Activated gamma-delta T cell treated with Interleukin-2 at 50 U/mL for 16 hours (primary cell): ENCODE measurements at places on chromosomes 7 and 10.

- peak; percentile 60 for DNase-seq
Observed at GRCh38 chr10:6203331-6204062, 765 bp downstream of the PFKFB3 start.

- no peak for DNase-seq
Observed at GRCh38 chr10:115572740-115573455, 479.7 kb downstream of the ATRNL1 start.

GRCh38 chr7:40213856-40214255 is 79.1 kb downstream of the SUGCT start:
- no peak for DNase-seq

- no peak for DNase-seq
Observed at GRCh38 chr7:36601601-36602000, 122.7 kb downstream of the AOAH start.
